ENCODE measurements at places on chromosomes 7 and 10.
A peak's percentile ranks its signal among the peaks of the same experiment; 100 is the strongest.

GRCh38 chr7:96870185-96870584, 135.2 kb upstream of the DLX6 start:
- no peak for DNase-seq

GRCh38 chr7:27143023-27143949, at the start of gene HOXA5:
TSS of gene HOXA5 (minus strand) at chr7:27143681. CDS start at chr7:27143607, 74 bp downstream.
- no peak for DNase-seq

- peak; percentile 15 for DNase-seq
Observed at GRCh38 chr10:17548770-17549169, 68.4 kb downstream of the HACD1 start.

DNA sequence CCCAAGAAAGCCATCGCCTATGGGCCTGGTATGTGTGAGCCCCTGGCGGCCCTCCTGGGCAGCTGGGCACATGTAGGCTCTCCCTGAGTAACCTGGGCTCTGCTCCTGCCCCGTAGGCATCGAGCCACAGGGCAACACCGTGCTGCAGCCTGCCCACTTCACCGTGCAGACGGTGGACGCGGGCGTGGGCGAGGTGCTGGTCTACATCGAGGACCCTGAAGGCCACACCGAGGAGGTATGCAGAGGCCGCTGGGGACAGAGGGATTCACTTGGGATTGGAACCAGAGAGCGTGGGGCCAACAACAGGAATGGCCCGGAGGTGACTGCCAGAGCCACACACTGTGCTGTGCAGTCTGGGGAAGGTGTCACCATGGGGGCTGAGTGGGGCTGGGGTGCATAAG, 7.3 kb downstream of the FLNC start:
- DNase-seq = no peak

DNA sequence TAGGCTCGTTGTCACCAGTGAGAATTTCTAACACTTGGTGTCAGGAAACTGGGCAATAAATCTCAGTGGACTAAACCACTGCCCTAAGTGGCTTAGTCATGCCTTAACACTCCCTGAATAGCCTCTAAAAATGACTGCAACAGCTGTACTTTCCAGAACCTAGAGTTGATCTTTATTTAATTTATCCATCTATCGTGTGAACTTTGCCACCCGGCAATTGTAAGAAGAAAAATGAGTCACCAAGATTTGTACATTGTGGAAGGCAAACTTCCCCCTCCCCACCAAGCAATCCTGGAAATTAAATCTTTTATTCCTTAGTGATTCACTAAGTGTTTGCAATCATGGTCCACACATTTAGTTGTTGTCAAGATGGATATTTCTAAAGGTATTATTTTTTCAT, 47.1 kb downstream of the NXPH1 start:
- DNase-seq = no peak

DNA sequence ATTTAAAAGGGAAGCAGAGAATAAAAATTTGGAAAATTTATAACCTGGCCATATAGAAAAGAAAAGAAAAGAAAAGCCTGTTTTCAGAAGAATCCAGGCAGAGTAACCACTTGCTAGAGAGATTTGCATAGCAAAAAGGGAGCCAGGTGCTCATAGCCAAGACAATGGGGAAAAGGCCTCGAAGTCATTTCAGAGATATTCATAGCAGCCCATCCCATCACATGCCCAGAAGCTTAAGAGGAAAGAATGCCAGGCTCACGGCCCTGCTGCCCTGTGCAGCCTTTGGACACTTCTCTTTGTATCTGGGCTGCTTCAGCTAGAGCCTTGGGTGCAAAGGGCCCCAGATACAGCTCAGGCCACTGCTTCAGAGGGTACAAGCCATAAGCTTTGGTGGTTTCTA, 159.8 kb downstream of the CCDC7 start:
- DNase-seq = no peak

DNA sequence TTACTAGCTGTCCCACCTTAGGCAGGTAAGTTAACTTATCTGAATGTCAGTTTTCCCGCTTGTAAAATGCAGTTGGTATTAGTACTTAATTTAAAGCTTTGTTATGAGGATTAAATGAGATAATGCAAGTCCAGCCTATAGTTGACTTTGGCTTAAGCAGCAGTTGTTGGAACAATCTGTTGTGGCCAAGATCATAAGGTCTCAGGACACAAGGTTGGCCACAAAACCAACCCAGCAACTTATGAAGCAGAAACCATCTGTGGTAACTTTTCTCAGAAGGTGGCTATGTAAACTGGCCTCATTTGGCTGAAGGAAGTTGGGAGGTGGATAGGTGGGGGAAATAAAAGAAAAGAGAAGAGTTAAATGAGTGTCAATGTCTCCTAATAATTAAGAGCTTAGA, 29.4 kb downstream of the ENTPD1 start:
- no peak for DNase-seq

- DNase-seq = no peak
Observed at GRCh38 chr10:65328486-65328885, 1597.3 kb upstream of the LRRTM3 start.

GRCh38 chr10:92305133-92306072, 14.4 kb downstream of the MARCHF5 start:
- no peak for DNase-seq

DNA sequence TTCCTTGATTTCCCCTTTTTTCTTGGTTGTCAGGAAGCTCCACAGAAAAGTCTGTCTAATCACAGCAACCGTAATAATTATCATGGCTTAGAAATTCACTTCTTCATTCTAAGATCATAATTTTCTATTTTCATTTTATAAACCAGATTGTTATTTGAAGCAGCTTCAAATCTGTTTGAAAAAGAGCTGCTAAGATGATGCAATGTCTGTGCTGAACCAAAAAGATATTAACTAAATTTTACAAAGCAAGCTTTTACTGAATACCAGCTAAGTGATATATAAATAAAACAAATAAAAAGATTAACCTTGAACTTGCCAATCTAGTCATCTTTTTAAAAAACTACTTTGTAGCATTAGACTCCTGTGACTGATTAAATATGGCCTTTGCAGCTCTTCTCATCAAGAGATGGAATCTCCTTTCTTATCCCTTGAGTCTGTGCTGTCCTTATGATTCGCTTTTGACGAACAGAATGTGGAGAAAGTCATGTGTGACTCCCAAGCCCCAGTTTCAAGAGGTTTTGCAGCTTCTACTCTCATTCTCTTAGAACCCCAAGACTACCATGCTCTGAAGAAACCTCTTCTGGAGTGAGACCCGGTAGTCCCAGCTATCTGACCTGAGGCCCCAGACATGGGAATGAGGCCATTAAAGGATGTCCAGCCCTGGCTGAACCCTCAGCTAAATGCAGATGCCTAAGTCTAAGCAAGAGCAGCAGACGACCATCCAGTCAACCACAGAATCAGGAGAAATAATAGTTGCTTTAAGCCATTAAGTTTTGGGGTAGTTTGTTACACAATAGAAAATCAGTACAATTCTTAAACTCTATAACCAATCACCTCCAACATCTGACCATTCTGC, 14.4 kb downstream of the NAMPT start:
- no peak for DNase-seq

GRCh38 chr7:127375631-127376030, 16.9 kb downstream of the ZNF800 start:
- DNase-seq = no peak

- peak; percentile 67 for DNase-seq
Observed at GRCh38 chr10:121596689-121597503, 1.3 kb downstream of the FGFR2 start.

DNA sequence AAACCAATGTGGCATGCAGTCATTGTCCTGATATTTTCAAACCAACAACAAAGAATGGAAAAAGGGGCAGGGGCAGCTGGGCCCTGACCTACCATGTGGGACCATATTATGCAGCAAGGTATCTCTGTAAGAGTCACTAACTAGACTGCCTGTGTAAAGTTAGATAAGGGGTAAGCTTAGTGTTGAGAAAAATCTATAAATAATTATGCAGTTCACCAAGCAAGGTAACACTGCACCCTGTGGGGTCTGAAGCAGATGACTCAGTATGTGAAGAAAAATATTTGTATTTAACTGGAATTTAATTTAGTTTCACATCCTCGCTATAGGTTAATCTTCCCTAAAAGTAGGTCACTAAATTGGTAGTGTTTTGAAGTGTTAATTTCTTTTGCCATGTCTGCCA, 99.3 kb downstream of the PPP1R3A start:
- no peak for DNase-seq

GRCh38 chr7:131949659-131950058, 393.2 kb upstream of the PODXL start:
- no peak for DNase-seq

DNA sequence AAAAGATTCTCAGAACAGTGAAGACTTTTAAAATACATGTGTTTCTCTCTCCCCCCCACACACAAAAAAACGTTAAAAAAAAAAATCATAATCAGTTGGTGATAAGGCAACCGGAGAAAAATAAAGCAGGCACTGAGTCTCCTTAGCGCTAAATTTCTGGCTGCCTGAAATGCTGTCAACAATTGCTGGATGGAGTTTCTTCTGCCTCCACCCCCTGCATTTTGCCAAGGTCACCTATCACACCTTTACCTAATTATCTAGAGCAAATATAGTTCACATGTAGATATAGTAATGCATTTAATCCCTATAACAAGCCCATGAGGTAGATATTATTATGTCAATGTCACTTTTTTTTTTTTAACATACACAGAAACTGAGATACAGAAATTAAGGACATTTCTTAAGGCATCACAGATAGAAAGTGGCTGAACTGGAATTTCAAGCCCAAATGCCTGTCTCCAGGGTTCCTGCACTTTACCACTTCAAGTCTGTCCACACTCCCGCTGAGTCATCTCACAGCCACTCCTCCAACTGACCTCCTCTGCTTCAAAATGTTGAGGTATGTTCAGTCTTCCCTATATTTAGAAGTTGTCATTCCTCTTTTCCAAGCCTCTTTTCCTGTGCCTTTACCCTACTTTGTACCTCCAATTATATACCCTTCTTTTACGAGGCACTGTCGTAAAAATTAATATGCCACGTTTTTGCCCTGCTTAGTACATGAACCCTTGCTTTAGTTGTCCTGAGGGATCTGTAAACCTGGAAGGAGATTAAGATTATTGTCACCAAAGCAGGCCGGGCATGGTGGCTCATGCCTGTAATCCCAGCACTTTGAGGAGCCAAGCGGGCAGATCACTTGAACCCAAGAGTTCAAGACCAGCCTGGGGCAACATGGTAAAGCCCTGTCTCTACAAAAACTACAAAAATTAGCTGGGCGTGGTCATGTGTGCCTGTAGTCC, 72.8 kb upstream of the MPP7 start:
- DNase-seq = peak; percentile 66

GRCh38 chr10:133190225-133190624, 30.2 kb downstream of the KNDC1 start:
- no peak for DNase-seq

- no peak for DNase-seq
Observed at GRCh38 chr7:95481271-95482165, 4.2 kb upstream of the ASB4 start.

DNA sequence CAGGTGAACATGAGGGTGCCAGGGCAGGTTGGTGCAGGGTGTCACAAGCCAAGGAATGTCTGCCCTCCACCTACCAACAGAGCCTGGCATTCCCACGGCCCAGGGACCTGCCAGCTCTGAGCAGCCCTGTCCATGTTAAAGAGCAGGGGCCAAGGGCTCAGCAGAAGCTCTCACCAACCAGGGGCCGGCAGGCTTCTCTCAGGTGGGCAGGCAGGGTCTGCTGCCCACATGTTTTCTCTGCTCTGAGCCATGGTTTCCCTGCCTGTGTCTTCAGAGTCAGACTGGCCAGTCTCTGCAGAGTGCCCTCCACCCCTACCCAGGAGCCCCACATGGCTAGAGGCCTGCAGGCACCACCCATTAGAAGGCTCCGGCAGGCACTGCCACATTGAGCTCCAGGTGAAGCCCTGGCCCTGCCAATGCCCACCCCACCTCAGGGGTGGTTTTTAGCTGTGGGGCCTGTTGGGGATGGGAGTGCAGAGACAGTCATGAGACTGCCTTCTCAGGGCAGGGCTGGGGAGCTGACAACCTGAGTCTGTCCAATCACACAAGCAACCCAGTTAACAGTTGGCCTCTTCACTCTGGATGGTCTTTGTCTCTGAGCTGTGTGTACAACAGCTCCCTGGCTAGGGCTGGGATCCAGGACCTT, 135.9 kb downstream of the ARHGAP22 start:
- no peak for DNase-seq

DNA sequence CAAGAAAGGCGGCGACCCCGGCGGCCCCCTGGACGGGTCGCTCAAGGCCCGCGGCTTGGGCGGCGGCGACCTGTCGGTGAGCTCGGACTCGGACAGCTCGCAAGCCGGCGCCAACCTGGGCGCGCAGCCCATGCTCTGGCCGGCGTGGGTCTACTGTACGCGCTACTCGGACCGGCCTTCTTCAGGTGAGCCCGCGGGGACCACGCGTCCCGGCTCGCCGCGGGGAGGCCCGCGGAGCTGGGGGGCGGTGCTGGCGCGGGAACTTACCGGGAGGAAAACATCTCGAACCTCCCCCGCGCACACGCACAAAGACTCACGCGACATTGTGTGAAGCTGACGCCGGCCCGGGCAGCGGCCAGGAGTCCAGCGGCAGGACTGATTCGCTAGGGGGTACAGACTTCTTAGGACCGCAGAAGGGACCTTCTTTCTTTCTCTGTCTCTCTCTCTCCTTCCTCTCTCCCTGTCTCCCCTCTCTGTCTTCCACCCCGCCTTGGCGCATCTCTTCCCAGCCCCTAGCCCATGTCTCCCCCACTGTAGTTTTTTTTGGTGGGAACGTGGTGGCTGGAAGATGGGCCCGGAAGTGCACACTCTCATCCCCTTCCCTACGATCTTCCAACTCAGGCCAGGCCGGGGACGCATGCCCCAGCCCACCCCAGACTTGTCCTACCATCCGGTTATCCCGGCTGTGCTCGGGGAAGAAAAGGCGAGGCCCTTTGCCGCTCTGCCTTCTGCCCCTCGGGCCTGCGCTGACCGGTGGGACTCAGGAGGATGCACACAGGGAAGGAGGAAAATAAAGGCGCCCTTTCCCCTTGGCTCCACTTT, 1.2 kb downstream of the EN2 start:
- DNase-seq = no peak

DNA sequence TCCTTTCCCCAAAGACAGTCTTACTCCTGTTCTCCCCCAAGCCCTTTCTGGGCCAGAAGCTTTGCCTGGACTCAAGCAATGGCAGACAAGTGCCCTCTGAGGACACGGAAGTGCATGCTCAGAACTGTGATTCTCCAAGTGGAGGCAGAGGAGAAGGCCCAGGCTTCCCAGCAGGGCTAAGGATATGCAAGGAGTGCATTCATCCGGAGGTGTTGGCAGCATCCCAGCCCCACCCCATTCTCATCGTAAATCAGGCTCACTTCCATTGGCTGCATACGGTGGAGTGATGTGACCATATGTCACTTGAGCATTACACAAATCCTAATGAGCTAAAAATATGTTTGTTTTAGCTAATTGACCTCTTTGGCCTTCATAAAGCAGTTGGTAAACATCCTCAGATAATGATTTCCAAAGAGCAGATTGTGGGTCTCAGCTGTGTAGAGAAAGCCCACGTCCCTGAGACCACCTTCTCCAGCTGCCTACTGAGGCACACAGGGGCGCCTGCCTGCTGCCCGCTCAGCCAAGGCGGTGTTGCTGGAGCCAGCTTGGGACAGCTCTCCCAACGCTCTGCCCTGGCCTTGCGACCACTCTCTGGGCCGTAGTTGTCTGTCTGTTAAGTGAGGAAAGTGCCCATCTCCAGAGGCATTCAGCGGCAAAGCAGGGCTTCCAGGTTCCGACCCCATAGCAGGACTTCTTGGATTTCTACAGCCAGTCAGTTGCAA, 1.4 kb upstream of the RBP3 start:
- DNase-seq = no peak

GRCh38 chr10:121709675-121710073, 111.4 kb upstream of the FGFR2 start:
- DNase-seq = no peak

- no peak for DNase-seq
Observed at GRCh38 chr7:159240962-159241361, 96.3 kb upstream of the VIPR2 start.

All from fibroblast of skin of scalp (primary cell).